ENCODE measurements at places on chromosomes 2 and 18. TPM values are rescaled to one million over a fixed set of nuclear protein-coding genes. Genes with fewer than 3 reads are reported as not detected.

DNA sequence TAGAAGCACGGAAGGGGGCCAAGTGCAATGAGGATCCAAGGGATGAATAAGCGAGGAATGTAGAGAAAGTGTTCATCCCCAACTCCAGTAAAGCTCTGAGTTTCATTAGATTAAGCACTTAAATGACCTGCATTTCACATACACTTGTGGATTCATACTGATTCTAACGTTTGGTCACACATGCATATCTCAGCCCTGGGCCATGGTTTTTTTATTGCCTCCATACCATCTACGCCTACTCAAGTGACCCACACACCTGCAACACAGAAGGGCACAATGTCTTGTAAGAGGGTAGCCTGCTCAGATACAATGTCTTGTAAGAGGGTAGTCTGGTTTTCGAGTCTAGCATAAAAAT lies 566 bp upstream of the MRPS5 start:
- no peaks in the 10 kb centered on the region for H3K27me3 ChIP-seq
- DNase-seq: no peak
- peak overlapping the region; percentile 99 for H3K27ac ChIP-seq
- peaks cover 34% of the 10 kb centered on the region for H3K4me1 ChIP-seq

GRCh38 chr2:100731535-100731981 lies 88.4 kb upstream of the NPAS2 start:
- H3K27ac ChIP-seq: no peak overlapping the region
- no peaks in the 10 kb centered on the region for H3K36me3 ChIP-seq
- H3K4me3 ChIP-seq: no peak overlapping the region
- H3K27me3 ChIP-seq: no peaks in the 10 kb centered on the region

DNA sequence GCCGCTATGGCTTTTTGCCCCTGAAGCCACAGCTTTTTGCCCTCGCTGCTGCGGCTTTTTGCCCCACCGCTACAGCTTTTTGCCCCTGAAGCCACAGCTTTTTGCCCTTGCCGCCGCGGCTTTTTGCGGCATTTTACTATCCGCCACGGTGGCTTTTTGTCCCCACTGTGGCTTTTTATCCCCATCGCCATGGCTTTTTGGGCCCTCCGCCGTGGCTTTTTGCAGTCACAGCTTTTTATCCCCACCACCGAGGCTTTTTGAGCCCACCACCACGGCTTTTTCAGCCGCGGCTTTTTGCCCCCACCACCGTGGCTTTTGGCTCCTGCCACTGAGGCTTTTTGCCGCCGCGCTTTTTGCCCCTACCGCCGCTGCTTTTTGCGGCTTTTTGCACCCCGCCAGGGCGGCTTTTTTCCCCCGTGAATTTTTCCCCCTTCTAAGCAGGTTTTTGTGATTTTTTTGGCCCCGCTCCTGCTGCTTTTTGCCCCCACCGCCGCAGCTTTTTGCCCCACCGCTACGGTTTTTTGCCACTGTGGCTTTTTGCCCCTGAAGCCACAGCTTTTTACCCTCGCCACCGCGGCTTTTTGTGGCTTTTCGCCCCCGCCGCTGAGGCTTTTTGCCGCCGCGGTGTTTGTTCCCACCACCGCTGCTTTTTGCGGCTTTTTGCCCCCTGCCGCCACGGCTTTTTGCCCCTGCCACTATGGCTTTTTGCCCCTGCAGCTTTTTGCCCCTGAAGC lies 2797.2 kb upstream of the TEKT4 start:
- DNase-seq: peak; percentile 32
- no peak overlapping the region for H3K27ac ChIP-seq
- H3K27me3 ChIP-seq: no peaks in the 10 kb centered on the region
- no peaks in the 10 kb centered on the region for H3K36me3 ChIP-seq
- no peak overlapping the region for H3K4me3 ChIP-seq

DNA sequence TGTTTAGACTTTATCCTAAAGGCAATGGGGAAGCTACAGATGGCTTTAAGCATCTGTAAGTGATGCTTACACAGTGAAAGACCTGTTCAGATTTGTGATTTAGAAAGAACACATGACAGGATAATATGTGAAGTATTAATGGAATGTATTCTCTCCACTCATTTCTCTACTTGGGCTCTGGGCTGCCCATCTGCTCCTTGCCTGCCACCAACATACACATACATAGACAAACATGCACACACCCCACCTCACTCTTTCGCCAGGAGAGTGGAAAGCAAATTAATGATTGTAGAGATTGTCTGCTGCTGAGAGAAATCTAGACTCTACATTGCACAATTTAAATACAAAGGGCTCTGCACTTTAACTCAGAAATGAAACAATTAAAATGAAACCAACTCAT lies 61.0 kb upstream of the NFE2L2 start:
- H3K36me3 ChIP-seq: peaks cover 6% of the 10 kb centered on the region
- no peak overlapping the region for H3K4me3 ChIP-seq

DNA sequence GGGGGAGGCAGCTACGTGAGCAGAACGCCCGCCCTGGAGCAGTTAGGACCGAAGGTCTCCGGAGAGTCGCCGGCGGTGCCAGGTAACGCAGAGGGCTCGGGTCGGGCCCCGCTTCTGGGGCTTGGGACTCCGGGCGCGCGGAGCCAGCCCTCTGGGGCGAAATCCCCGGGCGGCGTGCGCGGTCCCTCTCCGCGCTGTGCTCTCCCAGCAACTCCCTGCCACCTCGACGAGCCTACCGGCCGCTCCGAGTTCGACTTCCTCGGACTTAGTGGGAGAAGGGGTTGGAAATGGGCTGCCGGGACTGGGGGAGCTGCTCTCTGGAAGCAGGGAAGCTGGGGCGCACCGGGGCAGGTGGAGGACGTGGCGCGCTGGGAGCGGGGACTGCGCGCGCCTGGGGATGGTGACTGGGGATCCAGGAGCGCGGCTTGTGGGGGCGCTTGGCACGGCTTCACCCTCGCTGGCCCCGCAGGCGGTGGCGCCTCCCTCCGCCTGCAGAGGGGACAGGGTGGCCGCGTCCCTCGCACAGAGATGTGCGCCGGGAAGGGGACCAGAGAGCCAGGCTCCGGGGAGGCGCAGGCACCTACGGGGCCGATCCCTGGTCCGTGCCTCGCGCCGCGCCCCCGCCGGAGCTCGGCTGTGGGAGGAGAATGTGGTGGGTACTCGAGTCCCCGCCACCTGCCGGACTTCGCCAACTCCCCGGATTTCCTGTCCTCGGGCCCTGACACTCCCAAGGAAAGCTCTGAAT lies 688 bp downstream of the CDH20 start:
- H3K36me3 ChIP-seq: no peaks in the 10 kb centered on the region
- peaks cover 8% of the 10 kb centered on the region for H3K4me1 ChIP-seq
- H3K27ac ChIP-seq: no peak overlapping the region

DNA sequence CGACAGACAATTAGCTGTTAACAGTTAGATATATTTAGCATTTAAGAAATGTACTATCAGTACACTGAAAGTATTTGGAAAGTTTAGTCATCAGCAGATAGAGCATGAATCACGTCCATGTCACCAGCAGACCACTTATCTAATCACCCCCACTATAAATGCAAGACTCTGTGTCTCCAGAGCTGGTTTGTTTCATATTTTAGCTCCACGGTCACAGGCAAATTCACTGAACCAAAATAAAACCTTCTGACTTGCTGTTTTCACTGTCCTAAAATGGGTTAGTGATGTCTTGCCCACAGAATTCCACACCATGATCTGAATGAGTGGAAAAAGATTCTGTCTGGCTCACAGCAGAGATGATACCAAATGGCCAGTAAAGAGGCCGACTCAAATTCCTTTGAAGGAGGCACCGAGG lies 64.9 kb downstream of the CDH2 start:
- H3K36me3 ChIP-seq: no peaks in the 10 kb centered on the region
- DNase-seq: no peak
- H3K27me3 ChIP-seq: no peaks in the 10 kb centered on the region
- no peak overlapping the region for H3K4me3 ChIP-seq
- no peaks in the 10 kb centered on the region for H3K4me1 ChIP-seq
- no peak overlapping the region for H3K27ac ChIP-seq

DNA sequence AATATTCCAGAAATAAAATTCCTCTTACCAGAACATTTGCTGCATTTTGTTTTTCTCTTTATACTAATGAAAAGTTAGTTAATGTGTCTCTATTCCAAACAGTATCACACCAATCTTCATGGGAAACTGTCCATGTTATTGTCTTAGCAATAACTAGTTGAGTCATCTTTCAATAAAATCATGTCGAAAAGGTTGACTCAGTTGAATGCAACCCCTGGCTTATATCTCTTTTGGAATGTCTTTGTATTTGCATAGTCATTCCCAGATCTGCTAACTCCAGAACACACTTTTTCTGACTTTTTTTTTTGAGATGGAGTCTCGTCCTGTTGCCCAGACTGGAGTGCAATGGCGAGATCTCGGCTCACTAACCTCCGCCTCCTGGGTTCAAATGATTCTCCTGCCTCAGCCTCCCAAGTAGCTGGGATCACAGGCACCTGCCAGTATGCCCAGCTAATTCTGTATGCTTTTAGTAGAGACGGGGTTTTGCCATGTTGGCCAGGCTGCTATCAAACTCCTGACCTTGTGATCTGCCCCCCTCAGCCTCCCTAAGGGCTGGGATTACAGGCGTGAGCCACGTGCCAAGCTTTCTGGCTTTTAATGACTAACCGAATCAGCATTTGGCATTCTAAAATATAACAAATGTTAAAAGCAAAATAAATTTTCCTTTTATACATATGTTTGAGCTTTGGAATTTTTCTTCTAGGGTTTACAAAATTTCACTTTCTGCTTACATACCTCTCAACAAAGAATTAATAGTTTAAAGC lies 133.2 kb upstream of the GULP1 start:
- H3K27ac ChIP-seq: no peak overlapping the region
- H3K4me1 ChIP-seq: no peaks in the 10 kb centered on the region
- H3K4me3 ChIP-seq: no peak overlapping the region
- H3K36me3 ChIP-seq: no peaks in the 10 kb centered on the region
- DNase-seq: no peak

DNA sequence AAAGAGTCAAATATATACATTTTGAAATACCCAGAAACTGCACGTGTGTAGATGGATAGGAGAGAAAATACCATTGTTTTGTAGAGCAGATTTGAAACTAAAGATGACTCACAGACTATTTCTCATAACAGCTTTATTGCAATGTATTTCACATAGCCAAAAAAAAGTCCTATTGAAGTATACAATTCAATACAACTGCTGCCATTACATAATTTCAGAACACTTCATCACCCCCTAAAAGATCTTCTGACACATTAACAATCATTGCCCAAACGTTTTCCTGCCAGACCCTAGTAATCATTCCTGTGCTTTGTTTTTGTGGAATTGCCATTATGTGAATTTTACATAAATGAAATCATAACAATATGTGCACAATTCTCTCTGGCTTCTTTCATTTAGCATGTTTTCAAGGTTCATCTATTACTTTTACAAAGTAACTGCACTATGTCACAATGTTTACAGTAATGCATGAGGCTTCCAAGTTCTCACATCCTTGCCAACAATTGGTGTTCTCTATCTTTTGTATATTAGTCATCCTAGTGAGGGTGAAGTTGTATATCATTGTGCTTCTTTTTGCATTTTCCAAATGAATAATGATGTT lies 378.6 kb upstream of the CWC22 start:
- H3K27me3 ChIP-seq: no peaks in the 10 kb centered on the region
- no peaks in the 10 kb centered on the region for H3K4me1 ChIP-seq
- no peak overlapping the region for H3K27ac ChIP-seq

DNA sequence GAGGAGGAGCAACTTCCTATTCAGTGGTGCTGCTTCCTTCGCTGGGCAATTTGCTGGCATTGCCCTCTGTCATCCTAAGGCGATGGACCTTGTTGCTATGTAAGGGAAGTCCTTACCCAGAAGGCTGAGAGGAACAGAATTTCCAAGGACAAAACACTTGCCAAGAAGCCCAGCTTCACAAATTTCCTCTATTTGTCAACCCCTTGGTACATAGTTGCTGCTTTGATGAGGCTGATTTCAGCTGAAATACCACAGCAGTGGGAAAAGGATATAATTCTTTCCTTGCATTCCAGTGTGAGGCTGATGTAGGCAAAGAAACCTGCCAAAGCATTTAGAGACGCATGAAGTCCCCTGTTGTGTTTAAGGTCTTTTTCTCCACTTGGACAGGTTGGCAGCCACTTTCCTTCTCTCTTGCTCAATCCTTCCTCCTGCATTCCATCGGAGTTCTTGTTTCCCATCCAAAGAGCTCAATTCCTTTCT lies 16.4 kb upstream of the ST3GAL5 start:
- no peaks in the 10 kb centered on the region for H3K27me3 ChIP-seq
- H3K4me1 ChIP-seq: peaks cover 15% of the 10 kb centered on the region
- DNase-seq: no peak

DNA sequence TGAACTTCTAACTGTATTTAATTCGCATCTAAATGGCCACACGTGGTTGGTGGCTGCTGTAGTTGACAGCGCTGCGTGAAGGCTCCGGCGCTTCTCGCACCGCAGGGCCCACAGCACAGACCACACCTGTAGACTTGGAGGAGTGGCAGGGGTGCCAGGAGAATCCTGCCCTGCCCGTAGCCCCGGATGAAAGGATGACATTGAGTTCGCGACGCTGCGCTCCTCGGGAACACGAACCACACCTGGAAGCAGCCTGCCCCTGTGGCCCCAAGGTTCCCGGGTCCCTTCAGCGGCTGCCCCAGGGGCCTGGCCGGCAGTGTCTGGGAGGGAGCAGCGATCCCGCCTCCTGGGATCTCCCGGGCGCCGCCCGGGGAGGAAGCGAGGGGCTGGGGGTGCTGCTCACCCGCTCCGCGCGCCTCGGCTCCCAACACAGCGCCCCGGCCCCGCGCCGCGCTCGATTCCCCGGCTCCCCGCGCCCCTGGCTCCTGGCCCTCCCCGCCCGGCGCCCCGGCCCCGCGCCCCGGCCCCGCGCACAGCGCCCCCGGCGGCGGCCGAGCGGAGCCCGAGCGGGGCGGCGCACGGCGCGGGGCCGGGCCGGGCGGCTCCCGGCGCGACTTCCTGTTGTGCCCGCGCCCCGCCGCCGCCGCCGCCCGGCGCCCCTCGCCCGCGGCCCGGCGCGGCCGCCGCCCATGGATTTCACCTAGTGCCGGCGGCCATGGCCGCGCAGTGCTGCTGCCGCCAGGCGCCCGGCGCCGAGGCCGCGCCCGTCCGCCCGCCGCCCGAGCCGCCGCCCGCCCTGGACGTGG lies at the start of gene RNPEPL1:
Gene RNPEPL1 (plus strand): TSS at position 613 of the 806 bp plus-strand sequence. CDS start 103 bp downstream, at position 716.
- peak within 1 kb of the TSS; percentile 83 for H3K4me3 ChIP-seq
- H3K27ac ChIP-seq: peak within 1 kb of the TSS; percentile 93
- peaks cover 62% of the 10 kb centered on the region for H3K4me1 ChIP-seq
- no peaks in the 10 kb centered on the region for H3K27me3 ChIP-seq
- peaks cover 5% of the 10 kb centered on the region for H3K36me3 ChIP-seq

The LRP2 gene
- total RNA-seq: 36.6 TPM

The INHBB gene
- 12.3 TPM for total RNA-seq

The AKAIN1 gene
- total RNA-seq: not detected

The FTCDNL1 gene
- 2.1 TPM for total RNA-seq

The CERKL gene
- 0.29 TPM for total RNA-seq

The ATG4B gene
- 72.0 TPM for total RNA-seq
